ENCODE measurements at places on chromosomes 1 and 21. TPM values are rescaled to one million over a fixed set of nuclear protein-coding genes. Genes with fewer than 3 reads are reported as not detected.

DNA sequence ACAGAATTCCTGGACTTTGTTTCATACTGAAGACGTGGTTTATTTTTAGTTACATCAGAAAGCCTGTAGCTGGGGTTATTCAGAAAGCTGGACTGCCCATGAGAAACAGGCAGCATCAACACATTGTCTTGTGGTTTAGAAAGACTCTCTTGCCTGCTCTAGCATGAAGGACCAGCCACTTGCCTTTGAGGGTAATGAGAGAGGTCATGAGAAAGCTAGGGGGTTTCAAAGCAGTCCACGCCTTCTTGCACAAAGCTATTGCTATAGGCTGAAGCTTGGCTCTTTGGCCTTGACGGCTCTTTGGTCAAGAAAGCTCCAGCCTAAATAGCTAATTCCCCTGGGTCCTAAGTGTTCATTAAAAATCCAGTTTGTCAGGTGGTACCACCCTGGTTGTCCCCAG, 208.1 kb downstream of the PRDM2 start:
- DNase-seq = no peak

- no peak for DNase-seq
These were observed 2.5 kb downstream of the C1orf115 start for GRCh38 chr1:220692436-220693228.

Gene ANKRD34A
- total RNA-seq = 0.94 TPM

Gene ZSWIM5
- total RNA-seq = 1.3 TPM

DNA sequence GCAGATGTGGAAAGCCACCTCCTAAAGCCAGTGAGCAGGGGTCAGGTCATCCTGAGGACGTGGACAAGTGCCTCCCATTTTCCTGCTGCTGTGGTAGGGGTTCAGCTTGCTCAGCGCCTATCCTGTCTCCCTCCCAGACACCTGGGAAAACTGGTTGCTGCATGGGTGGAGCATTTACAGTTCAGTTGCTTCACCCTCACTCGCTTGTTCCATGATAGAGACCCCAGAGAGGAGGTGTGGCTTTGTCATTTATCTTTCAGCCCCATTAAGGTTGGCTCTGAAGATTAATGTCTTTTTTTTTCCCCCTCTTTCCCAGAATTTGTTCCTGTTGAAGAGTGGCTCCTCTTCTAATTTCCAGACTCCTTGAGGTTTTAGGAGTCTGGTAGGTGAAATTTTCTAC, 9.2 kb downstream of the VANGL1 start:
- DNase-seq = no peak

- no peak for DNase-seq
These were observed 112.0 kb upstream of the ADAMTS5 start for GRCh38 chr21:27078915-27079314.

- DNase-seq = no peak
These were observed 6.4 kb upstream of the KCNK1 start for GRCh38 chr1:233607252-233608119.

GRCh38 chr1:200888349-200888838, 6.3 kb upstream of the INAVA start:
- no peak for DNase-seq

Gene ZNF593OS
- total RNA-seq = not detected

Gene DDOST
- 145 TPM for total RNA-seq

All from left cardiac atrium (tissue), 4 donors.